ENCODE measurements at places on chromosomes 7 and 10. TPM values are rescaled to one million over a fixed set of nuclear protein-coding genes. Genes with fewer than 3 reads are reported as not detected.

The CDNF gene
- 2.5 TPM for total RNA-seq

The ATG9B gene
- total RNA-seq, result not detected

The CNPY1 gene
- not detected for total RNA-seq

The ZCWPW1 gene
- total RNA-seq, result 3.1 TPM

The RNLS gene
- total RNA-seq, result 9.4 TPM

The TRIM50 gene
- total RNA-seq, result not detected

The TMEM176A gene
- total RNA-seq, result 9.1 TPM

The GATA3 gene
- not detected for total RNA-seq

DNA sequence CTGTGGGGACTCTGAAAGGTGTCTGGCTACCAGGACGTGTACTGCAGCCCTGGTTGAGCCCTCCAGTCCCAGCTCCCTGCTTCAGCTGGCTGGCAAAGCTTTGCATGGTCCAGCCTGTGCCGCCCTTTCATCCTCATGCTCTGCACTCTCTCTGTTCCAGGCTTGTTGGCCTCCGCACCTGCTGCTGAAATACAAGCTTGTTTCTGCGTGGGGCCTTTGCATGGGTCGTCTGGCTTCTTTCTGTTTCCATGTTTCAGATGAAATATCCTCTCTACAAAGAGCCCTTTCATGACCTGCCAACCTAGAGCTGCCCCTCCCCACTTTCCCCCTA is 45.9 kb downstream of the TSPAN15 start:
- H3K4me1 ChIP-seq, result peaks cover 5% of the 10 kb centered on the region
- no peaks in the 10 kb centered on the region for H3K27me3 ChIP-seq
- no peak for DNase-seq
- no peaks in the 10 kb centered on the region for H3K36me3 ChIP-seq
- H3K27ac ChIP-seq, result no peak overlapping the region
- no peak overlapping the region for H3K4me3 ChIP-seq

GRCh38 chr7:131087756-131088658 is 239.7 kb upstream of the MKLN1 start:
- H3K4me3 ChIP-seq, result no peak overlapping the region
- no peaks in the 10 kb centered on the region for H3K27me3 ChIP-seq
- H3K36me3 ChIP-seq, result no peaks in the 10 kb centered on the region
- DNase-seq, result no peak

DNA sequence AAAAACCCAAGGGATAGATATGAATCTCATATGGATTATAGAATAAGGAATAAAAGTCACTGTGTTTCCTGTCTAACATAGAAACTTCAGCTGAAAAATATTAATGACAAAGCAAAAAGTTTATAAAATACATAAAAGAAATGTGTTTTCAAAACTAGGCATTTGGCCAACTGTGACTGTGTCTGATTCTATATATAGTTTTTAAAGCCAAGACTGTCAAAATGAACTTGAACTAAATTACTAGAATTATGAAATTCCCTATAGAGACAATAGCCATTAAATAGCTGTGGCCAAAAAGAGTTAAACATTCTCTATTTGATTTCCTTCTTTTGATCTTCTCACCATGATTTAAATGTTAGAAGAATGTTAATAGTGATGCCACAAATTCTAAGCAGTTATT is 311.2 kb upstream of the SEMA3D start:
- H3K27ac ChIP-seq, result no peak overlapping the region
- H3K36me3 ChIP-seq, result no peaks in the 10 kb centered on the region
- no peak overlapping the region for H3K4me3 ChIP-seq

DNA sequence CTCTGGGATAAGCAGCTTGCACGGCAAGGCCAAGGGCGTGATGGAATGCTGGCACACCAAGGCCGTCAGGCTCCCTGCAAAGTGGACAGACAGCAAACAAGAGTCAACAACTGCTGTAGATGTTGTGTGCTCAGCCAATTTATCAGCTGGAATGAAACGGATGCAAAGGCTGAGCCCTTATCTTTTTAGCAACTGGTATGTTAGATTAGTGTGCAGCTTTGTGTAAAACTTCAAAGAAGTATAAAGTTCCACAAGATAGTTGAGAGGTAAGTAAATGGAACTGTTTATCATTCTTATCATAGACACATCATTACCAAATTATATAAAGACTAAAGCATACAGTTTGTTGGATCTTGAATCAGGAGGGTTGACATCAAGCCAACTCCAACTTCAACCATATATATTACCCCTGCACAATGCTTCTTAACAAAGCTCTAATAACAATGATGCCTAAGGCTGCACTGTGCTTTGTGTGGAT is 289.0 kb downstream of the TNS3 start:
- peaks cover 11% of the 10 kb centered on the region for H3K4me1 ChIP-seq
- H3K27ac ChIP-seq, result peak overlapping the region; percentile 86
- H3K36me3 ChIP-seq, result peaks cover 6% of the 10 kb centered on the region
- H3K27me3 ChIP-seq, result no peaks in the 10 kb centered on the region
- DNase-seq, result no peak

GRCh38 chr7:150406567-150407421 is 27.7 kb downstream of the ZNF775 start:
- H3K4me3 ChIP-seq, result peak overlapping the region; percentile 75
- peak overlapping the region; percentile 97 for H3K27ac ChIP-seq
- no peak for DNase-seq
- no peaks in the 10 kb centered on the region for H3K27me3 ChIP-seq

DNA sequence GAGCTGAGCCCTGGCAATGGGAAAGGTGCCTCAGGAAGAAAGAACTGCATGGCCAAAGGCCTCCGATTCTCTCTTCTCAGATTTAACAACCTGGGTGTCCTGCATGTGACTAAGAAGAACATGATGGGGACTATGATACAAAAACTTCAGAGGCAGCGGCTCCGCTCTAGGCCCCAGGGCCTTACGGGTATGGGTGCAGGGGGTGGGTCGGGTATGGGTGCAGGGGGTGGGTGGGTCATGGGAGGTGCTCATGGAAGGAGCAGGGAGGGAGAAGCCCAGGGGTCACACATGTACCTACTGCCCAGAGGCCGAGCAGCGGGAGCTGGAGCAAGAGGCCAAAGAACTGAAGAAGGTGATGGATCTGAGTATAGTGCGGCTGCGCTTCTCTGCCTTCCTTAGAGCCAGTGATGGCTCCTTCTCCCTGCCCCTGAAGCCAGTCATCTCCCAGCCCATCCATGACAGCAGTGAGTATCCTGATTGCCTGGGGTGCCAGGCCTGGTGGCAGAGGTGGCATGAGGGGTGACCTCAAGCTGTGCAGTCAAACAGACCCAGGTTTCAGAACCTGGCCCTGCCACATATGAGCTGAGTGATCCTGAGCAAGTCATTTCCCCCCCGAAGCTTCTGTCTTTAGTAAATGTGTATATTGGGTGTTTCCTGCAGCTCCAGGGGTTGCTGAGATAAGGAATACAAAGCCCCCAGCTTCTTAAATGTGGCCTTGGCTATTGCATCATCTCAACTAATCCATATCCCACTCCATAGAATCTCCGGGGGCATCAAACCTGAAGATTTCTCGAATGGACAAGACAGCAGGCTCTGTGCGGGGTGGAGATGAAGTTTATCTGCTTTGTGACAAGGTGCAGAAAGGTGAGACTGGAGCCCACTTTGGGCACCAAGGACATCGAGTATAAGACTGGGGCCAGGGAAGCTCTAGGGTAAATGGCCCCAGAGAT is 2.0 kb downstream of the NFKB2 start:
- no peak overlapping the region for H3K27ac ChIP-seq
- H3K4me3 ChIP-seq, result no peak overlapping the region
- DNase-seq, result no peak

GRCh38 chr10:62637249-62638061 is 167.1 kb upstream of the ADO start:
- no peak for DNase-seq
- H3K4me1 ChIP-seq, result peaks cover 4% of the 10 kb centered on the region
- H3K27me3 ChIP-seq, result no peaks in the 10 kb centered on the region
- H3K36me3 ChIP-seq, result no peaks in the 10 kb centered on the region
- no peak overlapping the region for H3K27ac ChIP-seq
- peak overlapping the region; percentile 55 for H3K4me3 ChIP-seq

GRCh38 chr10:130009228-130009627 is 45.2 kb upstream of the EBF3 start:
- no peaks in the 10 kb centered on the region for H3K36me3 ChIP-seq
- H3K27me3 ChIP-seq, result no peaks in the 10 kb centered on the region
- no peaks in the 10 kb centered on the region for H3K4me1 ChIP-seq
- no peak overlapping the region for H3K4me3 ChIP-seq
- no peak for DNase-seq

GRCh38 chr10:14358886-14359573 is 28.3 kb upstream of the FRMD4A start:
- H3K27ac ChIP-seq, result no peak overlapping the region
- no peaks in the 10 kb centered on the region for H3K36me3 ChIP-seq
- no peaks in the 10 kb centered on the region for H3K4me1 ChIP-seq
- DNase-seq, result no peak

DNA sequence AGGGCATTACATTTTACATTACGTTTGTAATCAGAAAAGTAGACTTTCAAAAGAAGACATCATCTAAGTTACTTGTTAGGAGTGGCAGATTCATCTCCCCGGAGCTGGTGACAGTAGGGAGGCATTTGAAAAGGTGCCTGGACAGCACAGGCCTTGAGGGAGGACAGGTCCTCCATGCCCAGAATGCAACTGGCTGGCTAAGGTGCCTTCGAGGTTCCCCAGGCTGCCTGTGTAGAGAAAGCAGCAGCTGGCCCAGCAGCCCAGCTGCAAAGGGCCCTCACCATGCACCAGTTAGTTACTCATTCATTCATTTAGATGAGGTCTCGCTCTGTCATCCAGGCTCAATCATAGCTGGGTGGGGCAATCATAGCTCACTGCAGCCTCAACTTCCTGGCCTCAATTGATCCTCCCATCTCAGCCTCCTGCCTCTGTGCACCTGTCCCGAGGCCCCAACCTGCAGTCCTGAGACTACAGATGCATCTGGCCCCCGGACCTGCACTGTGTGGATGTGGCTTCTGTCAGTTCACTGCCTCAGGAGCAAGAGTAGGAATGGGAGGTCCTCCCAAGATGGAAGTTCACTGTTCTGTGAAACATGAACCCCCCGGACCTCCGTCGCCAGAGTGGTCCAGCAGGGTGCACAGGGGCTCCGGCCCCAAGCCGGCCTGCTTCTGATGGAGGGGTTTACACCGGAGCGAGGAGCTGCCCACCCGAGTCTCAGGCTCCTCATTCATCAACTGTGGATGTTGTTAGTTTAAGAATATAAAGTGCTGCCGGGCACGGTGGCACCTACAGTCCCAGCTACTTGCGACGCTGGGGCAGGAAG is 36.6 kb downstream of the PRKAG2 start:
- H3K27ac ChIP-seq, result no peak overlapping the region
- H3K36me3 ChIP-seq, result no peaks in the 10 kb centered on the region
- H3K4me3 ChIP-seq, result no peak overlapping the region
- no peaks in the 10 kb centered on the region for H3K27me3 ChIP-seq
